ENCODE measurements at places on chromosomes 2 and 18.

- DNase-seq = no peak
Measured at GRCh38 chr2:189217541-189217940, 38.0 kb upstream of the COL5A2 start.

- DNase-seq = no peak
Measured at GRCh38 chr2:205654878-205655605, 27.3 kb upstream of the NRP2 start.

DNA sequence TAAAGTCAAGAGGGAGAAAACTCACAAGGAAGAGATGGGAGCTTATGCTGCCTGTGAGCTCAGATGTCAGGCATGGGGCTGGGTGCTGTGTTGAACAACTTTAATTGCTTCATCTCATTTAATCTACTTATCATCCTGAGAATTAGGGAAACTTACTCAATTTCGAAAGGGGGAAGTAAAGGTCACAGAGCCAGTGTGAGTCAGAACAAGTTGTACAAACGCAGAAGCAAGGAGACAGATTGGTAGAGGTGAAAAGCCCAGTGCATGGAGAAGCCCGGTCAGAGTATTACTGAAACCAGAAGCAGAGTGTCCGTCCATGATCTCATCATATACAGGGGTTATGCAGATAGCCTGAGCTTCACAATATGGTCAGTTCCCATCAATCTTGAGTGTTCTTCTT is 281.1 kb upstream of the POU3F3 start:
- DNase-seq = no peak

- no peak for DNase-seq
Measured at GRCh38 chr2:180927030-180927686, 53.2 kb upstream of the UBE2E3 start.

- DNase-seq = no peak
Measured at GRCh38 chr2:119647440-119648169, 31.4 kb upstream of the TMEM177 start.

DNA sequence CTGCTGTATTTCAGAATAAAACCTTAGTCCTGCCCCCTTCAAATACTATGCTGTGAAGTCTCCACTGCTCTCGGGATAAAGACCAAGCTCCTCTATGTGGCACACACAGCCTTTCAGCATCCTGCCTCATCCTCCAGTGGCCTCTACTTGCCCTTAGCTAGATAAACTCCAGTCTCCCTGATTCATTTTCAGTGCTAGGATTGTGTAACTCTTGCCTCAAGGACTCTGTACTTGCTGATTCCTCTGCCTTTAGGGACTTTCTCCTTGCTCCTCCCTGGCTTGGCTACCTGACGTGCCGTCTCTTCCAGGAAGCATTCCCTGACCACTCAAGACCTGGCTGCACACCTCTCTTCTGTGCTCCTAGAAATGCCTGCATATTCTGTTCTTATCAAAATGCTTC is 416.7 kb downstream of the MTX2 start:
- no peak for DNase-seq

DNA sequence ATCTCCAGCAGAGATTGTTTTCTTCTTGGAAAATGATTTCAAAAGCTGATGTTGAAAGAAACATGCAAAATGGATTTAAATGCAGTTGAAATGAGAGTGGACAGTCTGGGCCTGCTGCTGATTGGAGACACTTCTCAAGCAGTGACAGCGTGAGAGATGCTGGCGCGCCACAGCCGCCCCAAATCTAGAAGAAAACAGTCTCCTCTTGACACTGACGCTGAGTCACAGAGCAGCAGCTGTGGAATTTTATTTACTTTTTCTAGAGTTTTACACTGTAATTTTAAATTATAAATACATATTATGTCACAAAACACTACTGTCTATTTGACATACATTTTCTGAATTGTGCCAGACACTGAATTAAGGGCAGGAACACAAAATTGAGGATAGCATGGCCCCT is 121.8 kb upstream of the TMEM200C start:
- no peak for DNase-seq

DNA sequence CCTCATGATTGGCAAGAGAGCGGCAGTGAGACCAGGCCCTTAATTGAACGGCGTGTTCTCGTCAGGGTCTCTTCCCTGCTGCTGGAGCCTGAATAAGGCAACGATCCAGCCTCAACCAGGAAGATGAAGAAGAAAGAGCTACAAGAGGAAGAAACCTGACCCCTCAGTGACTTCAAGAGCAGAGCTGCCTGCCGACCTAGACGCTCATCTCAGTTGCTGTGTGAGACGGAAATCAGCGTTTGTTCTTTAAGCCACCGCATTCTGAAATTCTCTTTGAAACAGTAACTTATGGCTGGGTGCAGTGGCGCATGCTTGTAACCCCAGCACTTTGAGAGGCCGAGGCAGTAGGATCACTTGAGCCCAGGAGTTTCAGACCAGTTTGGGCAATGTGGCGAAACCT is 29.6 kb upstream of the KCNG3 start:
- no peak for DNase-seq

GRCh38 chr2:171389325-171389724 is 44.5 kb downstream of the METTL8 start:
- DNase-seq = no peak

- no peak for DNase-seq
Measured at GRCh38 chr18:4230450-4231168, 224.5 kb downstream of the DLGAP1 start.

DNA sequence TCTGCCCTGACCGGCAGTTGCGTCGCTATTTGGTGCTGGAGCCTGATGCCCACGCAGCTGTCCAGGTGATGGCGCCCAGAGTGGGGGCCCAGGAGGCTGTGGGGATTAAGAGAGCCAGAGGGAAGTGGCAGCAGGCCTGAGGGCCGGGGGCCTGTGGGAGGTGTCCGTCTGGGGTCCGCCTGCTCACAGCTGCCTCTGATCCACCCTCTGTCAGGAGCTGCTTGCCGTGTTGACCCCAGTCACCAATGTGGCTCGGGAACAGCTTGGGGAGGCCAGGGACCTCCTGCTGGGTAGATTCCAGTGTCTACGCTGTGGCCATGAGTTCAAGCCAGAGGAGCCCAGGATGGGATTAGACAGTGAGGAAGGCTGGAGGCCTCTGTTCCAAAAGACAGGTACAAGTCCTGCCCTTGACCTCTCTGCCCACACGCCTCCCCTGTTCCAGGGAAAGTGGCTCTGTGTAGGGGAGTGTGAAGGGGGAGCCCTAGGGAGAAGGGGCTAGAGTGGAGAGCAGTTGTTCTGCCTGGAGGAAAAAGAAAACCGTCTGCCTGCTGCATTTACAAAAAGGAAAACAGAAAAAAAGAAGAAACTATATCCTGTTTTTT is 11.6 kb downstream of the STK11IP start:
- no peak for DNase-seq

GRCh38 chr2:2182551-2183071 is 148.5 kb downstream of the MYT1L start:
- no peak for DNase-seq

All from type B pancreatic cell (in vitro differentiated cells).